ENCODE measurements at places on chromosomes 16 and 17.

GRCh38 chr17:74715144-74715543, 2.4 kb upstream of the CD300LF start:
- DNase-seq, result no peak

- no peak for DNase-seq
Measured at GRCh38 chr17:32769846-32770245, 107.1 kb downstream of the MYO1D start.

DNA sequence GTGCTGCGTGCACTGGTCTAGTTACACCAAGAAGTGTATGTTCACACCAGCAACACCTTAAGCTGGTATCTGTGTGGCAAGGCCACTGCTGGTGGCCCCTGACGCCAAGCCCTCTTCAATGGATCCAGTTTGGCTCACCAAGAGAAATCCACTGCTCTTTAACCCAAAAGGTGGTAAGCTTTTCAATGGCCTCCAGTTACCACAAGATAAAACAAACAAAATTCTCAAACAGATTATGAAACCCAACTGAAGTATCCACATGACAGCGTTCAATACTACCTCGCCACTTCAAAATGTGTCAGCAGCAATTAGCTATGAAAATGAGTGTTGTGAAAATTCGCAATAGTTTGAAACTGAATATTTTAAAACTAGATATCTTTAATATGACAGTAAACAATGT, 96.5 kb upstream of the AKTIP start:
- DNase-seq, result no peak

GRCh38 chr16:72937916-72938794, 109.8 kb downstream of the ZFHX3 start:
- DNase-seq, result no peak

DNA sequence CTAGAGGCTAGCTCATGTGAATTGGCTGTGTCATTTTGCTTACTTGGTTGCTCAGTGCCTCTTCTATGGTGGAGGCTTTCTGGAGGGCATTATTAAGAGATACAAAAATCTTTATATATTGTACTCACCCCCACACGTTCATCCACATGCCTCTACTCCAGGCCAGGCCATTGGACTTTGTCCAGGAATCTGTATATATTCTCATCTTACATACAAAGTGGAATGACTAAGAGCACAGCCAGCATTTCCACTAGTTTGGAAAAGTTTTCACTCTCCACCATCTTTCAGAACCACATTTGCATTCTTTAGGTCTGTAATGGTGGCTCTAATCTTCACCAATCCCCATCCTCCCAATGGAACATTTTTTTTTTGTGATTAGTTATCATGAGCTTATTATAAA, 4.8 kb upstream of the GLG1 start:
- DNase-seq, result no peak

- no peak for DNase-seq
Measured at GRCh38 chr16:84735849-84736586, 36.2 kb downstream of the USP10 start.

DNA sequence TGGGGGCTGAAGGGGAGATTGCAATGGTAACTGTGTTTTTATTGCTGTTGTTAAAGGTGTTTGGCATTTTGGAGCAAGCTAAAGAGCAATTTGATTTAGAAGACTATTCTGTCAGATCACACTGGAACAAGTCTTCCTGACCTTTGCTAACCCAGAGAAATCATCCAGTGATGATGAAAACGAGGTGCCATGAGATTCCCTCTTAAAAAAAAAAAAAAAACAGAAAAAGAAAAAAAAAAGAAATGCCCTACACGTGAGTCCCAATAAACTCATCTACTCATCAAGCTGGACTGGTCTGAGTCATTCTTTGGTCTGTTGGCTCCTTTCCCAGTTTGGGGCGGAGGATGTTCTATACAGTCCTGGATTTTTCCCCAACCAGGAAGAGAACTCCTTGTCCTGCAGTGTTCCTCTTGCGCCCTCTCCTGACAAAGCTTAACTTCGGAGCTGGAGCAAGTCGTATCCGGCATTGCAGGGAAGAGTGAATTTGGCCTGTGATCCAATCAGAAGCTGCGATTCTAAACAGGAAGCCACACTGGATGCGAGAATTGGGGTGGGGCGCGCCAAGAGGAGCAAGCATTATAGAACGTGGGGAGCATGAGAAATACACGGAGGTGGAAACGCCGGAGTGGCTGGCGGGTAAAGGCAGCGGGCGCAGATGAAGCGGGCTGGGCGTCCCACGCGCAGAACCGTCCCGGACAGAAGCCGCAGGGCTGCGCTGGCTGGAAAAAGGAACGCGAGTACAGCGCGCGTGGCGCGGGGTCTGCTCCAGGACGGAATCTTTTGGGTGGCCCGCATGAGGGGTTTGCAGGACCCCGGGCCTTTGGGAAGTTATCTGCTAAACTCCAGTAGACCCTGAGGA, 22.4 kb upstream of the CRYM start:
- DNase-seq, result peak; percentile 69

GRCh38 chr16:15674571-15674970, 24.5 kb downstream of the NDE1 start:
- no peak for DNase-seq

- DNase-seq, result no peak
Measured at GRCh38 chr17:29150161-29150560, 30.0 kb downstream of the MYO18A start.

GRCh38 chr17:35559495-35560210, 966 bp downstream of the SLFN14 start:
- no peak for DNase-seq

GRCh38 chr17:65115839-65116238, 21.3 kb upstream of the RGS9 start:
- DNase-seq, result no peak

DNA sequence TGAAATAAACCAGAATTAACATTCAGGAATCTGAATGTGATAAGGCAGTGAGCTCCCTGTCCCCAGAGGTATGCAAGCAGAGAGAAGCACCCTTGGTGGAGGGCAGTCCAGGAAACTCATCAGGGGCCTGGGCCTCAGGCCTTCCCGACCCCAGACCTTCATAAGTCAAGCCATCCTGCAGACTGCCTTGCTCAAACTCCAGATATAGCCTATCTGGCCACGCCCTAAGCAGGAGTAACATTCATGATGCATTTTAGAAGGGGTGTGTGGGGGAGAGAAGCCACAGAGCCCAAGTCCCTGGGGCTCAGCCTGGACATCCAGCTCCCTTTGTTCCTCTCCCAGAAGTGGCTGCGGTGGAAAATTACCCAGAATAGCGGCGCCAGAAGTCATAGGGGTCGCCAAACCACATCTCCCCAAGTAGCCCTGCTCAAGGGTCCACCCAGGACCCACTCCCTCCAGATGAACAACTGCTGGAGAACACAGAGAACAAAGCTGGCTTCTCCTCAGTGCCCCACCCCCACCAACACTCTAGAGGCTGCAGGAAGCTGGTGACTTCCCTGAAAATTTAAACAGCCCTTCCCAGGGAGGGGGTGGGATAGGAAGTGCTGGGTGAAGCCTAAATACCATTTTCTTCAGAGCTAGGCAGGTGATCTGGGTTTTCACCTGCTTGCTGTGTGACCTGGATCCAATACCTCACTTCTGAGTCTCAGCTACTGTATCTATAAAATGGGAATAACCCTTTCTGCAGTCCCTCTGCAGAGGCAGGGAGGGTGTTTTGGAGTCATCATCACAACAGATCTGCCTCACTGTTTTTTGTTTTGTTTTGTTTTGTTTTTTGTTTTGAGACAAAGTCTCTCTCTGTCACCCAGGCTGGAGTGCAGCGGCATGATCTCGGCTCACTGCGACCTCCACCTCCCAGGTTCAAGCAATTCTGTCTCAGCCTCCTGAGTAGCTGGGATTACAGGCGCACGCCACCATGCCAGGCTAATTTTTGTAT, 1.5 kb upstream of the SREBF1 start:
- no peak for DNase-seq

DNA sequence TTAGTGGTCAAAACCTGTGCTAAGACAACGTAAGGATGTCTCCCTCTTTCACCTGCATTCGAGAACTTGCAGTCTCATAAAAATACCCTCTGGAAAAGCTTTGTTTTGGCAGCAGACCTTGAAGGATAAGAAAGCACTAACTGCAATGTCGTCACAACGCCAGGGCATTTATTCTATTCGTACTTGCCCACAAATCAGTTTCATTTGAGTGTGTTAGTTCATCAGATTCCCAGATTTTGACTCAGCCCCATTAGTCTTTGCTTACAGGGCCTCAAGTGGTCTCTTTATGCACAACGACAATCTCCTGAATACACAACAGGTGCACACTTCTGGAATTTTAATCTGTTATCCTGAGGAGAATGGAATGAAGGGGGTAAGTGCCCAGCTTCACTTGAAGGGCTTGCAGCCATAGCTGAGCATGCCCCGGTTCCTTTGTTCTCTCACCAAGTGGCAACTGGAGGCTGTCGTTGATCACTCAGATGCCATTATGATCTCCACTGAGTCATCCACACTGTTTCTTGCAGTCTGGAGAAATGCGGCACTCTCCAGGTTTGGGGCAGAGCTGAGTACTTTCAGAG, 58.8 kb downstream of the CLEC19A start:
- DNase-seq, result no peak

- DNase-seq, result no peak
Measured at GRCh38 chr17:66975614-66976378, 11.3 kb downstream of the CACNG4 start.

GRCh38 chr17:19386051-19386929, 700 bp downstream of the MFAP4 start:
- no peak for DNase-seq

- DNase-seq, result peak; percentile 42
Measured at GRCh38 chr17:8409966-8410882, 12.6 kb upstream of the RNF222 start.

DNA sequence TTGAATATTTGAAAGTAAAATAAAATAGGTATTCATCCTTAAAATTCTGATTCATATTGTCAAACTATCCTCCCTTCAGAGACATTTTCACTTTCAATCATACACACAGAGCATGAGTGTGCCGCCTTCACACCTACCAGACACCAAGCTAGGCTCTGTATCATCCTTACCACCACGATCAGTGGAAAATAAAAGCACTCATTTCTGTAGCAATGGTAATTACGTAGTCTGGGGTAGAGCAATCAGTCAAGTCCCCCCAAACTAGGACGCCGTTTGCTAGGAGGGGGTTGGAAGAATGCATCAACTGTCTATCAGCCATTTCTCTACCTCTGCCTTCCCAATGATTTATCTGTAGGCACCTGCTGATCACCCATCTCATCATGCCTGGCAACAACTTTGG, 84.6 kb upstream of the GRIN2A start:
- DNase-seq, result peak; percentile 24

DNA sequence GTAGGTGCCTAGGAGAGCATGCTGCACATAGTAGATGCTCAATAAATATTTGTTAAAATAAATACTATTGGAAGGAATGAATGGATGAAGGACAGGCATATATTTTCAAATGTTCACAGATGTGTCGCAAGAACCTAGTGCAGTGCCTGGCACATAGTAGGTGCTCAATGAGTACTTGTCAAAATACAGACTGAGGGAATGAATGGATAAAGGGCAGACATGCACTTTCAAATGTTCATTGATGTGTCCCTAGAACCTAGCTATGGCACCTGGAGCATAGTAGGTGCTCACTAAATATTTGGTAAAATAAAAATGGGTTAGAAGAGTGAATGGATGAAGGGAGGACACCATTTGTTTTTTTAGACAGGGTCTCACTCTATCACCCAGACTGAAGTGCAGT, 26.1 kb downstream of the XYLT1 start:
- DNase-seq, result no peak

Data from stimulated activated naive B cell treated with anti-CD40 and anti-IgM and Interleukin-4, amounts not matched to agents 10 μg/mL and 1 μg/mL and 100 μg/mL, for 72 hours (primary cell).